ENCODE measurements at places on chromosomes 4 and X. TPM values are rescaled to one million over a fixed set of nuclear protein-coding genes. Genes with fewer than 3 reads are reported as not detected.

DNA sequence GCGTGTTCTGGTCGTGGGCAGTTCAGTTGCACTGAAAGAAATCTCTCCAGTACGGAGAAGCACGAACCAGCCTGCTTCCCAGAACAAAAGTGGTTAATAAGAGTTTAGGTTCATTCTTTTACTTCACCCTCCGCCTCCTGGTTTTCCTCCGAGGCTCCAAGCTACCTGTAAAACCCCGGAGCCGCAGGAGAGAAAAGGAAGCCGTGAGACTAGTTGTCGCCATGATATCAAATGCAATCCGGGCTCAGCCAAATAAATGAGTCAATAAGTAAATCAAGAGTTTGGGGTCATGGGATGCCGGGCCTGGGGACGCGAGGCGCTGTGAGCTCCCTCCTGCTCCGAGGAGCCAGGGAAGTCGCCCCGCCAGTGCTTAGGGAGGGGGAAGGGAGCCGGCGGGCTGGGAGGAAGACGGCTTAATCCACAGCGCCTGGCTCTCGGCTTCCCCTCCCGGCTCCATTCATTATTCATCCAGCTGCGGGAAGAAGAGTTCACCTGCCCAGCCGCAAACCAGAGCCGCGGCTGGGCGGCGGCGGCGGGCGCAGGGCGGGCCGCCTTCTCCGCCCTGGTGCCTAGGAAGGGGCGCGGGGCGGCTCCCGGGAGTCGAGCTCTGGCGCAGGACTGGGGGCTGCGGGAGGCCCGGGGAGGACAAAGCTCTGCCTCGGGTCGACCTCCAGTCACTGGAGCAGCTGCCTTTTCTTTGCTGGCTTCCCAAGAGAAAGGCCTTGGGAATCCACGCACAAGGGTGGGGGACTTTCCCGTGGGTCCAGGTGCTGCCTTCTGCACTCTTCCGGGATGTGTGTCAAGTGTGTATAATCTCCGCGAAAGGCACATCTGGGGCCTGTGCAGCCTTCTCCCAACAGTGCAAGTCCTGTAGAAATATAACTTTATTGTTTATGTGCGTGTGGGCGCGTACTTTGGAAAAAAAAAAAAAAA is 1.7 kb downstream of the FRAS1 start:
- DNase-seq, result peak; percentile 37

DNA sequence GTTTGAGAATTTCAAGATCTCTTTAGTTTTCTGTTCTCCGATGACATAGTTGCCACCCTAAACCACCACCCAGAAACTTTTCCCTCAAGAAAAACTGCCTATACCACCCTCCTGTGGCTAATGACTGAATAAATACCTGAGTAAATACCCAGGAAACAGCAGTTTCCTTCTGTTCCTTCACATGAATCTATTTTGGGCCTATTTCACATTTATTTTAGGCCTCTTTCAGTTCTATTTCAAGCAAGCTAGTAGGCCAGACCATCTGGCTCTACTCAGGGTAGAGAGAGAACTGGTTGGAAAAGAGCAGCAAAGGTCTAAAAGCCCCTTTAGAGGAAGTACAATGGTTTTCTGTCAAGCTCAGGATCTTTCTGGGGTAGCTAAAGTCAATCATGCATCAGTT is 23.4 kb downstream of the ARHGEF9 start:
- DNase-seq, result no peak

DNA sequence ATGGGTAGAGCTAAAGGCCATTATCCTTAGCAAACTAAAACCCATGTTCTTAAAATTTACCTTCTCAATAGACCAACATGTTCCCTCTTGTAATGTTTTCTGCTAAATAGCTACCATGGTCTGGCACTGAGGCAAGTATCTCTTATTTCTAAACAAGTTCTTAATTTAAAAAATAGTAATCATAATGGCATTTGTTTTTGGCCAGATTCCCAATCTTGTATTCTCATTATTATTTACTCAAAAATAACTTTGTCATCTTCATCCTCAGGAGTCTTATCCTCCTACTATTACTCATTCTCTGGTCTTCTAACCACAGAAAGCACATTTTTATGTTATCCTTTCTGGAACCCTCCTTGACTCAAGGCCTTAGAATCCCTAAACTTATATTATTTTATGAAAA is 931.2 kb downstream of the CCSER1 start:
- DNase-seq, result no peak

DNA sequence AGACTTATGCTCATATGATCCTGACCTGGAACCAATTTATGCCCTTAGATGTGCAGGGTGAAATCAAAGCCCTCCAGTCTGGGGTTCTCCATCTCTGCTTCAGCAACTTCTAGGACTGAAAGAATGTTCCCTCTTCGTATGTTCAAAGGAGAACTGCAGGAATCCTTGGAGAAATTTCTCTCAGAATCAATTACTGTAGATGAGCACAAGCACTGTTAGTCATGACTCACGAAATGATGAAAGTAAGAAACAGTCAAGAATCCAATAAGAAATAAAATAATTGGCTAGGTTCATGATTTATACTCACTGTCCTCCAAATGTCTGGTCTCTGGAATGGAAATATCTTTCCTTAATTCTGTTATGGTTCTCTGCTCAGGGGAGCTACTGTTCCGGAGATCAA is 348.2 kb downstream of the PDGFC start:
- no peak for DNase-seq

DNA sequence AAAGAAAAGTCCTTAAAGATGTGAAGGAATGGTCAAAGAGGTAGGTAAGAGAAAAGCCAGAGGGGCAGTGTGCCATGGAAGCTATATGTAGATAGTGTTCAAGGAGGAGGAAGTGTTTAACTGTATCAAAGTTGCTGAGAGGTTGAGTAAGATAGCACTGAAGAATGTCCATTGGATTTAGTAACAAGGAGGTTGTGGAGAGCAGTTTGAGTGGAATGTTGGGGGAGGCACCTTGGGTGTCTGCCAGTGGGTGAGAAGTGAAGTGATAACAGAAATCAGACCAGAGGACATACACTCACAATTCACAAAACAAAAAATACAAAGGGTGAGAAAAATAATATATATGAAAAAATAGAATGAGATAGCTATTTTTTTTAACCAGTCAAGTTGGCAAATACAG is 121.3 kb upstream of the AMOT start:
- DNase-seq, result no peak

- no peak for DNase-seq
Measured at GRCh38 chr4:158164768-158165213, 8.0 kb downstream of the GASK1B start.

- DNase-seq, result no peak
Measured at GRCh38 chr4:98452091-98452490, 190.9 kb downstream of the RAP1GDS1 start.

The TMEM47 gene
- 44.9 TPM for total RNA-seq

The MAGEA11 gene
- not detected for total RNA-seq

All from right cardiac atrium (tissue), 5 donors.